ENCODE measurements at places on chromosomes 3 and 15. TPM values are rescaled to one million over a fixed set of nuclear protein-coding genes. Genes with fewer than 3 reads are reported as not detected.
A peak's percentile ranks its signal among the peaks of the same experiment; 100 is the strongest.

DNA sequence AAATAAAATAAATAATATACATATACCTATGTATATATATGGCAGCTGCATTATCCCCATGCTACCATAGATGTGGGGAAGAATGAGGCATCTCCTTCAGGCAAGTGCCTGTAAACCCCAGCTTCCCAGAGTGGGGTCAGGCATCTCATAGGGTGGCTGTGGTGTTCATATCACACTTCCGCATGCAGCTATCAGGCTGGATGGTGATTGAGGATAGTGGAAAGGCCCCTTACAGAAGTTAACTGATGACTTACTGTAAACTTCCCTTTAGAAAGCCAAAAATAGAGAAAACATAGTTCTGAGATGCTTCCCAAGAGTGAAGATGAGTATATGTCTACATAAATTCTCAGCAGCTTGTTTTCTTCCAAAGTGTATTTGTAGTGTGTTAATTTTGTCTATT lies 3.5 kb upstream of the PP2D1 start:
- no peak overlapping the region for H3K4me3 ChIP-seq
- no peaks in the 10 kb centered on the region for H3K36me3 ChIP-seq
- DNase-seq = no peak
- H3K27ac ChIP-seq = no peak overlapping the region

DNA sequence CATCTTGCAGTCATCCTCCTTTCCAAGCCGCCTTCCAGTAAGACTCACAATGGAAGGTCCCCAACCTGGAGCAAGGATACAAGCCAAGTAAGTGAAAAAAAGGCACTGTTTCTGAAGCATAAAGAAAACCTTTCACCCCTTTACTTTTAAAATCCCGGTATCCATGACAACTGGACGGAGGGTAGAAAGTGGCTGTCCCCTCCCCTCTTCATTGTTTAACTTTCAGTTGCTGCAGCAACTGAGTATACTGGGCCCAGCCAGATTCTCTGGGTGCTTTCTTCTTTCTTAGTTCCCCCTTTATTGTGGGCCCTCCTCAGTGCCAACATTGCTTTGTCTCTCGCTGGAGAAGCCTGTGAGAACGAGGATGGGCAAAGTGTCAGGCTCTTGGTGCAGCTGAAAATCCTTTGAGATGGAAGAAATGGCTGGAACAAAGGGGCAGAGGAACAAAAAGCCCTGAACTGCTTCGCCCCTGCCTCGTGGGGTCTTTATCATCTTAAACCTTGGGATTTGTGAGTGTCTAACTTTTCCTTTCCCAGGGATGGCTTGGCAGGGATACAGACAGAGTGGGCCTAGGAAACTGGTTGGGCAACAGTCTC lies 224.0 kb upstream of the RGMA start:
- no peak for DNase-seq
- H3K27ac ChIP-seq = no peak overlapping the region

DNA sequence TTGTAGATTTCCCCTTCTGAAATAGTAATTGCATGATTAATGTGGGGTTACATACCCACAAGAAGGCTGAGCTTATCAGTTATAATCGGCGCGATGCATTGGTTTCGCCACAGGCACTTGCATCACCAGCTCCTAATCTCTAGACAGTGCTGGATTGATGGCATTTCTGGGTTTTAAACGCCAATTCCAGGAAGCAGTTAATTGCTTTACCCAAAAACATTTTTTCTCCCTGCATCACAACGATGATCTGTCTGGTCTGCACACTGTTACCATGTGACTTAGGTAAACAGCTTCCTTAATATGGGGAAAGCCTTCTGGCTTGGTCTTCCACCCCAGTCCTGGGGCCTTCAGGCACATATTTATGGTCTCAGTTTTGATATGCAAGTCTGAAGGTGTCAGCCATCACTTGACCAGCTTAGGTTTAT lies 70.0 kb upstream of the HEG1 start:
- no peak for DNase-seq
- no peaks in the 10 kb centered on the region for H3K27me3 ChIP-seq
- no peak overlapping the region for H3K27ac ChIP-seq
- H3K4me3 ChIP-seq = no peak overlapping the region
- H3K4me1 ChIP-seq = peaks cover 13% of the 10 kb centered on the region
- no peaks in the 10 kb centered on the region for H3K36me3 ChIP-seq

Gene ETV5
- not detected for total RNA-seq

GRCh38 chr3:10725067-10725466 lies 91.0 kb upstream of the SLC6A11 start:
- H3K27ac ChIP-seq = no peak overlapping the region
- no peaks in the 10 kb centered on the region for H3K4me1 ChIP-seq
- H3K4me3 ChIP-seq = no peak overlapping the region
- H3K36me3 ChIP-seq = no peaks in the 10 kb centered on the region
- peaks cover 16% of the 10 kb centered on the region for H3K27me3 ChIP-seq

DNA sequence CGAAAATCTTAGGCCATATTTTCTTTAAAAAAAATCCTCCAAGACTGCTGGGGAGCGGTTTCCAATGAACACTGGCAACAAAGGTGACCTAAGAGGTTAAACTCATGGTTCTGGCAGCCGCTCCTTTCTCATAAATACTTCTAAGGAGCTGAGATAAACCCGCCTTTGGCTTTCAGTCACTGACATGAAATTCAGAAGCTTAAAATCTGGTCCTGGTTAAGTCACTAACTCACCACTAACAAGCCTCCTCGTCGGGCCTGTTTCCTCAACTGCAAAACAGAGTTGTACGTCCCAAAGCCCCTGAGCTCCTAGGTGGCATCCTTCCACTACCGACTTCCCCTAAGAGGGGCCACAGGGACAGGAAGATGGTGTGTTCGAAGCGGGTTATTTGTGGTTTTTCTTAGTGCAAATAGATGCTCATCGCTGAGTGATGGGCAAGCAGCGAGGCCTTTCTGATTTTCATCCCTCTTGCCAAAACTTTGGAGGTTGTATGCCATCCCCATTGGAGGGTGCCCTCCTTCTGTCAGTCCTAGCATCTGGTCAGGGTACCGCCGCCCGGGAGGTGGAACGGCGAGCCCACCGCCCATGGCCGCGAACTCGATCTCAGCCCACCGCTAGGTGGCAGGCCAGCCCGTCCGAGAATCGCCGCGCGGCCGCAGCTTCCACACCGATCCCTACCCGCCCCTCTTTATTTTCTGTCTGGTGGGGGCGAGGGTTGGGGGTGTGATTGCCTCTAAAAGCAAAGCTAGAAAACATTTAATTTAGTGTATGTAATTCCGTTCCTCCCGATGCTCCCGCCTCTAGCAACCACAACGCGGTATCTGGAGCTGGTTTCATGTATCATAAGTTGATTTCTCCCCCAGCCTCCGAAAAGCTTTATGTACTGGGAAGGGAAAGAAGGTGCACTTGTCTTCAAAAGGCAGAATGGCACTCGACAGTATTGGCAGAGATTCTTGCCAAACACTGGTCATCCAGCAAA lies 4.6 kb downstream of the BCL6 start:
- peak; percentile 63 for DNase-seq
- H3K27me3 ChIP-seq = no peaks in the 10 kb centered on the region
- H3K4me1 ChIP-seq = peaks cover 69% of the 10 kb centered on the region
- peak overlapping the region; percentile 96 for H3K4me3 ChIP-seq
- H3K36me3 ChIP-seq = no peaks in the 10 kb centered on the region

DNA sequence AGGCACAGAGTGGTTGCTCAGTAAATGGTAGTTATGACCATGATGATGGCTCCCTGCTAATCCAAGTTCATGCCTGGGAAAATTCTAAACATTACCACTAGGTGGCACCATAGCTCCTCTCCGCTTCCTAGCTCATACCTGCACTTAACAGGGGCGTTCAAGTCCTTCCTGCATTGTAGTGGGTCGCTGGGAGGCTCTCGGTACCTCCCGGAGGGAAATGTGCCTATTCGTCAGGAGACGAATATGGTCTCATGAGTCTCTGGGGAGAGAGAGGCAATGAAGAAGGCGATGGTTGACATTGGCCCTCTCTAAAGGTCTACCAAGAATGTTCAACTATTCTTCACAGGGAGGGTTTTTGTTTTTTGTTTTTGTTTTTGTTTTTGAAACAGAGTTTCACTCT lies 10.9 kb downstream of the MESP1 start:
- DNase-seq = peak; percentile 81
- peaks cover 3% of the 10 kb centered on the region for H3K4me1 ChIP-seq
- H3K36me3 ChIP-seq = no peaks in the 10 kb centered on the region
- no peak overlapping the region for H3K4me3 ChIP-seq
- peaks cover 6% of the 10 kb centered on the region for H3K27me3 ChIP-seq

DNA sequence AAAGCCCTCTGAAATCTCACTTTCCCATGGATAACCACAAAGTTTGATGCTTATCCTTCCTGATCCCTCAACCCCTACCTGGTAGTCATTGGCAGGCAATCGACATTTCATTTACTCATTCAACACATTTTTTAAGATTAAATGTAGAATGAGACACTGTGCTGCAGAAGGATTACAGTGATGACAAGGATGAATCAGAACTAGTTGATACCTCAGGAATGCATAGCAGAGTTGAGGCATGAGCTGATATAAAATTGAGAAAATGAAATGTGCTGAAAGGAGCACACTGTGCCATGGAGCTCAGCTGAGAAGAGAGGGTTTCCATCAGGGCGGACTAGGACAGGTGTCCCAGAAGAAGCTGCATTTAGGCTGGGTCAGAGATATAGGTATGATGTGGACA lies 48.9 kb upstream of the ACTL6A start:
- no peaks in the 10 kb centered on the region for H3K27me3 ChIP-seq
- H3K36me3 ChIP-seq = no peaks in the 10 kb centered on the region
- H3K4me1 ChIP-seq = no peaks in the 10 kb centered on the region

DNA sequence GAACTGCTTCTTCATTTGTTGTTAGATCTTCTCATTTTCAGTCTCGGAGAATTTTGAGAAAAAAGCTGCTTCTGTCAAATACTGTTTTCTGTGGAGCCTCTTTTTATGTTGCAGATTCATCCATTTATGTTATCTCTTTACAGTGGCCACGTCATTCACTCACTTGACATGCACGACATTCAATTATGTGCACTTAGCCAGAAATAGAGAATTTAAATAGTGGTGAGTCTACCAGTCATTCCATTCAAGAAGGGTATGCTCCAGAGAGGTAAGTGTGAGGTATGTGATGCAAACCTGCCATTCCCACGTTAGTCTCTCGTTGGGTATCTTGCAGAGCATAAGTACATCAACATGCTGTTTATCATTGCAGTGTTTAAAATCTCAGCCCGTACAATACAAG lies 9.8 kb downstream of the ARPP19 start:
- peaks cover 36% of the 10 kb centered on the region for H3K36me3 ChIP-seq
- no peaks in the 10 kb centered on the region for H3K27me3 ChIP-seq
- peaks cover 19% of the 10 kb centered on the region for H3K4me1 ChIP-seq
- DNase-seq = no peak
- no peak overlapping the region for H3K27ac ChIP-seq

DNA sequence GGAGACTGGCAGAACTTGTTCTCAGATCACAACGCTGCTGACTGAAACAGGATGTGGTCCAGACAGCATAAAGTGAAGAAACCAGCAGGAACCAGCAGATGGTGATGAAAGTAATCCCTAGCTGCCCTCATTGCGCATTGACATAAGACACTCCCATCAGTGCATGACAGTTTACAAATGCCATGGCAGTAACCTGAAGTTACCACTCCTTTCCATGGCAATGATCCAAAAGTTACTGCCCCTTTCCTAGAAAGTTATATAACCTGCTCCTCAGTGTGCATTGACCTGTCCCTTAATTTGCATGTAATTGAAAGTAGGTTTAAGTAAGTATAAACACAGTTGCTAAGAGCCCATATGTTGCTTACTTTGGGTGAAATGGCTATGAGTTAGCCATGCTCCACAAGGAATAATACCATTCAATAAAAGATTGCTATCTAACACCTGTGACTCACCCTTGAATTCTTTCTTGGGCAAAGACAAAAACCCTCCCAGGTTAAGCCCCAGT lies 149.1 kb upstream of the CD96 start:
- no peaks in the 10 kb centered on the region for H3K27me3 ChIP-seq
- no peaks in the 10 kb centered on the region for H3K36me3 ChIP-seq
- DNase-seq = peak; percentile 82

DNA sequence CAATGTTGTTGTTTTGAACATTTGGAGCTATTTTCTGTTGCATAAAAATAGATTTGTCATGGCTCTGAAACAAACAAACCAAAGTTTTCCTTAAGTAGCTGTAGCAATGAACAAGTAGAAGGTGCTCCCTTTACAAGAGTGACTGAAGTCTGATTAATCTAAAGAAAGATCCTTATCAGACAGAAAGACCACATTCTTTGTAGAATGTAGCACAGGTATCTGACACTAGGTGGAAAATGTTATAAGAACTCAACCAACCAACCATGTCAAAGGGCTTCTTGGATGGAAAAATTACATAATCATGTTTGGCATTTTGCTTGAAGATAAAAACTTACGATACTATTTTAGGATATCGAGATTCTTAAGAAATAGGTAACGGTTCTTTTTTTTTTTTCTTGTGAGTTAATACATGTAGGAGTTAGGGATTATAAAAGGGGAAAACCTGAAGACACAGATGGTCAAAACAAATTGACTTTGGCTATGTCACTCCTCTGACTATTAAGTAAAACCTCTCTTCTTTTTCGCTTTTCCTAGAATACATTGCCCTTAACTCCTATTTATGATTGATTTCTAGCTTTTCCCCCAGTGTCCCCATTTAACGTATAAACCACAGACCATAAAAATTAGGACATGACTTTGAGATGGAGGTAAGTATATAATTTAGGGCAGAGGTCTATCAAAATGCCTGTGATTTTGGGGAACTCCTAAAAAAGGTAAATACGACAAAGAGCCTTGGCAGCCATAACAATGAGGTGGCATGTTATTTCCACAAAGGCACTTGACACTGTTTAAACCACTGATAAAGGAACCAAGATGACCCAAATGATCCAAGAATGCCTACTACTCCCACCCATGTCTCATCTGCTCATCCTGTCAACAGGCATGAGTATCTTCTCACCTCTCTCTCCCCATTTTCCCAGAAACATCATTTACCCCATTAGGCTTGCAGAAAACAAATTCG lies 72.0 kb downstream of the CCR4 start:
- peaks cover 26% of the 10 kb centered on the region for H3K4me1 ChIP-seq
- H3K4me3 ChIP-seq = no peak overlapping the region
- no peaks in the 10 kb centered on the region for H3K27me3 ChIP-seq
- H3K27ac ChIP-seq = no peak overlapping the region
- no peak for DNase-seq

Gene ADAMTS17
- 9.9 TPM for total RNA-seq

Gene TRAT1
- total RNA-seq = 82.6 TPM

All from CD4-positive, alpha-beta T cell (primary cell).